ENCODE measurements at places on chromosomes 2 and 18.

GRCh38 chr18:45458033-45458432 is 157.2 kb upstream of the SLC14A2 start:
- no peak for DNase-seq

DNA sequence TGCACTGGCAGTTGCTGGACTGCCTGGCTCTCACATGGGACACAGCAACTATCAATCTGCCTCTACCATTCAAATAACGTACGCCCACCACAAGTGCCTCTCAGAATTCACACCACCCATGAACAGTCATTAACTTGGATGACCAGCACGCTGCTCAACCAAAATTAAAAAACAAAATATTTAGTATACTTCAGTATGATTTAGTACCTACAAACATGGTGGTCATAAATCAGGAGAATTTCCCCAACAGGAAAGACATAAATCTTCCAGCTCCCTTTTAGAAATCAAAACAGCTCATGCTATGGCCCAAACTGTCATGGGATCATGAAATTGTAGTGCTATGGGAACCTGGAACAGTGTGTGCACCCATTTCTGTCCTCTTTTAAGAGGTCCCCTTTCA is 317.4 kb upstream of the ETAA1 start:
- no peak for DNase-seq

DNA sequence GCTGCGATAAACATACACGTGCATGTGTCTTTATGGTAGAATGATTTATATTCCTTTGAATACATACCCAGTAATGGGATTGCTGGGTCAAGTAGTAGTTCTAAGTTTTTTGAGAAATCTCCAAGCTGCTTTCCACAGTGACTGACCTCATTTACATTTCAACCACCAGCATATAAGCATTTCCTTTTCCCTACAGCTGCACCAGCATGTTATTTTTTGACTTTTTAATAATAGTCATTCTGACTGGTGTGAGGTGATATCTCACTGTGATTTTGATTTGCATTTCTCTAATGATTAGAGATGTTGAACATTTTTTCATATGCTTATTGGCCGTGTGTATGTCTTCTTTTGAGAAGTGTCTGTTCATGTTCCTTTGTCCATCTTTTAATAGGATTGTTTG is 22.8 kb downstream of the GALNT1 start:
- no peak for DNase-seq

- no peak for DNase-seq
Observed at GRCh38 chr2:20549691-20550348, 101.1 kb downstream of the HS1BP3 start.

DNA sequence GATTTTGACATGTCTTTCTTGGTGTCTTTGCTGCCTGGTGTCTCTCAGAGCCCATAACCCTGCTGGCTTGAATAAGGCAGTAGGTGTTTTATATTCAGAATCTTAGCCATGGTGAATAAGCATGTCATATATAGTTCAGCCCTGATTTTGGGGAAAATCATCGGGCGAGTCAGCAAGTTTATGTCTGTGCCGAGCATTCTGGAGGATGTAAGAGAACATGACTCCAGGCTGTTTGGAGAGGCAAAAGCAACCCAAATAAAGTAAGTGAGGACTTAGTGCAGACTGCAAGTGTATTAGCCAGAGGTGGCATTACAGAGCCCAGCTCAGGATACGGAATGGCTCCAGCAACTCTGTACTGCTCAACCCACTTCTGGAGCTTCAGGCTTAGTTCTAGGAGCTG is 50.3 kb downstream of the TCF7L1 start:
- no peak for DNase-seq
